AG04450 (cell line): ENCODE measurements at places on chromosomes 13 and 19.

- DNase-seq, result peak; percentile 38
These were observed 7.0 kb upstream of the MAP2K2 start for GRCh38 chr19:4130744-4131438.

DNA sequence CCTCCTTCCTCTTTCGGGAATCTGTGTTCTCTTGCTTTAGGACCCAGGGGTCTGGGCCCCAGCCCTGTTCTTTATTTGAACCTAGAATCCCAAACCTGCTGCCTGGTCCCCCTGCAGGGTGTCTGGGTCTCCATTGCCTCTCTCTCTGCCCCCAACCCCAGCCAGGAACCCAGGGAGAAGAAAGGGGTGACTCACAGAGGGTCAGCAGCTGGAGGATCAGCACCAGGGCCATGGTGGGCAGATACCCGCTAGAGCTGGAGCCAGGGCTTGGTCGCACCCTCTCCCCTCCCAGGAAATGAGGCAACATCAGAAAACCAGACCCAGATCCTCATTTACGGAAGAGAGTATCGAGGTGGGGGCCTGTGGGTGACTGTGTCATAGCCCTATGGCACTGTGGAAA lies at the start of gene OSCAR:
TSS of gene OSCAR (minus strand) at position 243 of the 400 bp plus-strand sequence. CDS start at position 232, 11 bp downstream.
- no peak for DNase-seq

GRCh38 chr13:45928843-45929242 lies 77.3 kb upstream of the SIAH3 start:
- no peak for DNase-seq

GRCh38 chr13:36188441-36188840 lies 25.9 kb downstream of the SOHLH2 start:
- no peak for DNase-seq

DNA sequence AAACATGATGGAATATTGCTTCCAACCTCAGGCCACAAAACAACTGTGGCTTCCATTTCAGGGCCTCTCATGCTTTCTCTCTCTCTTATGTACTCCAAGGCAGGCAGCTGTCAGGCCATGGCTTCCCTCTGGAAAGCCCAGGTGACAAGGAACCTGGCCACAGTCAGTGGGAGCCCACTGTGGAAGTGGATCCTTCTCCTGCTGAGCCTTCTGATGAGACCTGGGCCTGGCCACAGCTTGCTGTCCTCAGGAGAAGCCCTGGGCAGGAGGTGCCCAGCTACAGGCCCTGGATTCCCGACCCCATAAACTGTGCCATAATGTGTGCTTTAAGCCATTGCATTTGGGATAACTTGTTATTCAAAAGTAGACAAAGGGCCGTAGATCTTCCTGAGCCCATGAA lies 71.2 kb downstream of the SPACA7 start:
- no peak for DNase-seq
